ENCODE measurements at places on chromosomes 7 and 10.
A peak's percentile ranks its signal among the peaks of the same experiment; 100 is the strongest.

GRCh38 chr10:122786269-122786668 lies 59.4 kb downstream of the CUZD1 start:
- DNase-seq: no peak

DNA sequence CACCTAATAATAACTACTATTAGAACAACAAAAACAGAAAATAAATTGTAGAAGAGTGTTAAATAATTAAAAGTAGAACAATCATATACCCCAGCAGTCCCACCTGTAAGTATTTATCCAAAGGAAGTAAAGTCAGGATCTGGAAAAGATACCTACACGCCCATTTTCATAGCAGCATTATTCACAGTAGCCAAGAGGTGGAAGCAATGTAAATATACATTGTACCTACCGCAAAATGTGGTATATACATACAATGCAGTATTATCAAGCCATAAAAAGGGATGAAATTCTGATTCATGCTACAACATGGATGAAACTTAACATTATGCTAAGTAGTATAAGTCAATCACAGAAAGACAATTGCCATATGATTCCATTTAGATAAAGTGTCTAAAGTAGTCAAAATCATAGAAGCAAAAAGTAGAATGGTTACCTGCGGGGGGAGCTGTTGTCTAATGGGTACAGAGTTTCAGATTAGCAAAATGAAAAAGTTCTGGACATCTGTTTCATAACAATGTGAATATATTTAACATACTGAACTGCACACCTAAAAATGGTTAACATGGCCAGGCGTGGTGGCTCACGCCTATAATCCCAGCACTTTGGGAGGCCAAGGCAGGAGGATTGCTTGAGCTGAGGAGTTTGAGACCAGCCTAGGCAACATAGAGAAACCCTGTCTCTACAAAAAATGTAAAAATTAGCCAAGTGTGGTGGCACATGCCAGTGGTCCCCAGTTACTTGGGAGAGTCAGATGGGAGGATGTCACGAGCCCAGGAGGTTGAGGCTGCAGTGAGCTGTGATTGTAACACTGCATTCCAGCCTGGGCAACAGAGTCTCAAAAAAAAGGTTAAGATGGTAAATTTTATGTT lies 6.0 kb upstream of the TMED4 start:
- DNase-seq: no peak

DNA sequence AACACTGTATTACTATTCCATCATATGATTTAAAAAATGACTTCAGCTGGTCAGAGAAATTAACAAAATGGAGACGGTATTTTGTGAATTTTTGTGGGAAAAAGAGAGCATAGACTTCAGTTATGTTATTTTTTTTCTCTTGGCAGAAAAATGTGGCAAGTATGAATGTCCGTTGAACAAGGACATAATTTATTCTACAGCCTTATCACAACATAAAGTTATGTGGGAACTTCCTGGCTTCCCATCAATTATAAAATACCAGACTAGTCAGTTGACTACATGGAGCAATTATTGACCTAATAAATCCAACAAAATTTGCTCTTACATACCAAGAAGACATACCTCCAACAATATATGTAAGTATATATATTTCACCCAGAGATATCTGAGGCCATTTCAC lies 88.6 kb upstream of the PPP1R3A start:
- DNase-seq: no peak

DNA sequence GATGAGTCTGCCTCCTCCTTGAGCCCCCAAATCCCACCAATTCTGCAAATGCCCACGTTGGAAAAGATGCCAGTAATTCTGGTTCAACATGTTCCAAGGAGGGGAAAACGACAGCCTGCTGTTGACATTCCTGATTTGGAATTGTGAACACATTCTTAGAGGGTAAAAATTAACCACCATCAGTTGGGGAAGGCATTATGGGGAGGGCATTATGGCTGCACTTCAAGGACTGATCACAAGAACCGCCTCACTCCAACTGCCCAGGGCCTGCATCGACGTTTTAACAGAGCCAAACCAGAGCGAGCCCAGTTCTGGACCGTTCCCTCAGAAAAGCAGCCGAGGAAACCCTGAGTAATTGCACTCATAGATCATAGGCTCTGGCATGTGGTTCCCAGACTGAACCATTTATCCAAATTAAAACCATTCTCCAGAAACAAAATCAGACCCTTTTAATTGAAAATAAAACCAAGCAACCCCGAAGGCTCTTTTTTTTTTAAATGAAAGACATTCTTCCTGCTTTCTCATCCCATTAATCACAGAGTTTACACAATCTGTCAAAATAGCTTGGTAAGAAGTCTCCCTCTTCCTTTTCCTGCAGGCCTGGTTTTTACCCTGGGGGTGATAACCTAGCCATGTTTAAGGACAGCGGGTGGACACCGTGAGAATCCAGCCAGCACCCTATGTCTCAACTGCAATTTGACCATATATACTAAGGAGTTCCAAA lies 8.0 kb downstream of the TNS3 start:
- DNase-seq: peak; percentile 20

- no peak for DNase-seq
These were observed 6.5 kb upstream of the SDK1 start for GRCh38 chr7:3294432-3295100.

GRCh38 chr10:81524467-81524866 lies 350.5 kb upstream of the NRG3 start:
- no peak for DNase-seq

- DNase-seq: no peak
These were observed 39.6 kb downstream of the JAZF1 start for GRCh38 chr7:28140979-28141378.

GRCh38 chr7:151440799-151441445 lies 981 bp upstream of the CRYGN start:
- DNase-seq: no peak

- no peak for DNase-seq
These were observed 611.9 kb upstream of the FOXK1 start for GRCh38 chr7:4070214-4070613.

- DNase-seq: no peak
These were observed 37.1 kb downstream of the GNG11 start for GRCh38 chr7:93958651-93959050.

DNA sequence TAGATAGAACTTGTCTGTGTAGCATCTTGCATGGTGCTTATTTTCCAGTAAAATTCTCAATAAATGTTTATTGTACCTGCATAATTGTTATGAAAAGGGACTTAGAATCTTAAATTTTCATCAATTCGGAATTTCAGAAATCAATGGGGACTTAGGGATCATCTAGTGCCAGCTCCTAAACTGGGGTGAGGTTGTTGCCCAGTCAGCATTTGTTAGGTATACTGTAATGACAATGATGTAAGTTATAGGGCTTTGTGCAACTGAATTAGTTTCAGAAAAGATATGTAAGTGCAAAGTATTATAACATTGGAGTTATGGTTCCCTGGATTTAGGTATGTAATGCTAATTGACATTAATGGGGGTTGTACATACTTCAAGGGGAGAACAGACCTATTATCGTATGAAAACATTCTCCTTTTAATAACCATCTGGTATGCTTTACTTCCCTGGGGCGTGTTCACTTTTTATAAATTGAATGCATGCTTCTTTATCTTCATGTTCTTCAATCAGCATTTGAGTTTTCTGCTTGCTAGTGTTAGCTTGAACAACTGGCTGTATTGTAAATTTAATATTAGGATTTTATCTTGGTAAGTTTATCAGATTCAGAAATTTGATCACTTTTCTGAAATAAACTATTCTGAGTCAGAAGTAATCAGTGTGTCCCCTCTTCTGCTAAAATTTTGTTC lies 270.3 kb downstream of the BBS9 start:
- DNase-seq: no peak

DNA sequence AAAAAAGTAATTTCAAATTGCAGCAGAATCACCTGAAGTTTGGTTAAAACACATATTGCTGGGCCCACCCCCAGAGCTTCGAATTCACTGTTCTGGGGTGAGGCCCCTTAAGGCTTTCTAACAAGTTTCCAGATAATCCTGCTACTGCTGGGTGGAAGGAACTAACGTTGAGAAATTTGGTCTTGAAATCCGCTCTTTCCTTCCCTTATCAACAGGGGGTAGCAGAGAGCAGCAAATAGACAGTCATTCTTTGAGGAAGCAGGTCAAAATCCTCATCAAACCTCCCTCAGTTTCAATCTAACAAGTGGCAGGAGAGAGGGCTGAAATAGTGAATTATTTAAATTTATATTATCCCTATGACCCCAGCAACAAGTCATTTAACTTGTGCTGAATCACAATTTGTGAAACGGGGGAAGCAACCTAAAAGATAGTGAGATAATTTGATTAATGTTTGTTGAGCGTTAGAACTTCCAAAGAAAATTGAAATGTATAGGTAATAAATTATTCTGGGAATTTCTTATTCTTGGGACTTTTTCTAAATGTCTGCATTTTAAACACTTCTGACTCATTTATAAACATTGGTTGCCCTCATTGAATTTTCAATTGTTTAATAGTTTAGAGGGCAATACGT lies 21.7 kb upstream of the MALSU1 start:
- DNase-seq: no peak

GRCh38 chr10:27723436-27723835 lies 22.2 kb downstream of the MKX start:
- no peak for DNase-seq

- DNase-seq: no peak
These were observed 50.6 kb upstream of the SMNDC1 start for GRCh38 chr10:110355141-110355831.

- DNase-seq: no peak
These were observed 12.6 kb upstream of the AOAH start for GRCh38 chr7:36736899-36737211.

DNA sequence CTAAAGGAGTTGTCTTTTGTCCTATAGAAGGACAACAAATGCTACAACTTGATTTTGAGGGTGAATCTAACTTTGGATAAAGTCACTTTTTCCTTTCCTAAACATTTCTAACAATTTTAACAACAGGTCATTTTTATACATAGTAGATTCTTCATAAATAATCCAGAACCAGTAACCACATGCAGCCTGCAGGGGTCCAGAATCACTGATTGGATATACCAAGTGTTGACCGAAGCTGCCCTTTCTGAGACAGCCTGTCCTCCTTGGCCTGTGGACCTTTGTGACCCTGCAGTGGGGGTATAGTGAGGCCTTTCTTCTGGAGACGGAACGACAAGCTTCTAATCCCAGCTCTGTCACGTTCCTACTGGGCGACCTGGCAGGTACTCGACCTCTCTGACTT lies 34.8 kb upstream of the LAMB4 start:
- no peak for DNase-seq

- DNase-seq: no peak
These were observed 258.7 kb upstream of the SLC26A5 start for GRCh38 chr7:103704701-103705100.

- DNase-seq: no peak
These were observed 55.4 kb upstream of the RAB11FIP2 start for GRCh38 chr10:118102121-118102520.

DNA sequence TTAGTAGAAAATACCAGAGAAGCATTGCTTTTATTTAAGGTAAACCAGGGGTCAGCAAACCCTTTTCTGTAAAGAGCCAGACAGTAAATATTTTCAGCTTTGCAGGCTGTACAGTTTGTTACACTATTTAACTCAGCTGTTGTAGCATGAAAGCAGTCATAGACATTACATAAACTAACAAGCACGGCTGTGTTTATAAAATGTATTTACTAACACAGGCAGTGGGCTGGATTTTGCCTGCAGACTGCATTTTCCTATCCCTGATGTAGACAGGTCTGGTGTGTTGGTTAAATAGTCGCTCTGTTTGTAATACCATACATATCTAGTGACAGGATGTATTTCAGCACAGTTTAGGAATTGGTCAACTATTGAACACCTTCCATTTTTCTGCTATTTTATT lies 129.3 kb downstream of the ST7 start:
- DNase-seq: no peak

DNA sequence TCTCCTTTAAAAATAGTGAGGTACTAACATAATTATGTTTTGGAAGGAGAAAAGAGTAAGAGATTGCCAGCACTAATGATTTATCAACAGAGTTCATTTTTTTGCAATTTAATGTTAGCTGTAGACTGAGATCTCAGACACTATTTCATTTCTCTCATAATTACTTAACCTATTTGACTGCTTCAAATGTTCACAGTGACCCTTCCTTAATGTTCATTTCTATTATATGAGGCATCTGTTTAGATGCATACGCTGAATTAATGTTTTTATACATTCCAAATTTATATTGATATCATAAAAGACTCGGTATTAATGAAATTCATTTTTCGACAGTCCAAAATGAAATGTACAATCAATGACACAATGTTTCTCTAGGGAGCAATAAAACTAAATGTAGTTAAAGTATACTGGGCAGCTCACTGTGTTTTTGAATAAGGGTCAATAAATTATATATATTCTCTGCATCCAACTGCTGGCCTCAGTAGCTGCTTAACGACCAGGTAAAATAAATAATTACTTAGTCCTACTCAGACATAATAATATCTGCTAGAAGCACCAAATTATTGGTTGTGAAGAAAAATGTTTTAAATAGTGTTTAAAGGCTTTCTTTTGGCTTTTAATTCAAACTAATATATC lies 373.4 kb downstream of the MAGI2 start:
- DNase-seq: no peak

Measured in anterior cingulate cortex (tissue), 58 donors.